ENCODE measurements at places on chromosomes 5 and 9.

DNA sequence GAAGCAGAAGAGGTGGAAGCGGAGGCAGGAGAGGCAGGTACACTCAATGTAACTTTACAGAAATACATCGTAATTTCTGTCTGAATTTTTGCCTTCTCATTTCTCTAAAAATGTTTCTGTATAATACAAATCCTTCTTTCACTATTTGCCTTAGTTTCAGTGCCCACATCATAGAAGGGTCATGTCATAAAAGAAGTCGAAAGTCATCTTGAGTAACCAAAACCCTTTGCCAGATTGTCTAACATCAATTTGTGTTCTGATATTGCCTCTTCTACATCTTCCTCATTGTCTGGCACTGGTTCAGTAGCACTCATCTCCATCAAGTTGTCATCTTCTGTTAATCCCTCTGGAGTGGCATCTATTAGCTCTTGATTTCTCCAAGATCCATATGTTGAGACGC lies 6.2 kb upstream of the CYFIP2 start:
- DNase-seq, result no peak

DNA sequence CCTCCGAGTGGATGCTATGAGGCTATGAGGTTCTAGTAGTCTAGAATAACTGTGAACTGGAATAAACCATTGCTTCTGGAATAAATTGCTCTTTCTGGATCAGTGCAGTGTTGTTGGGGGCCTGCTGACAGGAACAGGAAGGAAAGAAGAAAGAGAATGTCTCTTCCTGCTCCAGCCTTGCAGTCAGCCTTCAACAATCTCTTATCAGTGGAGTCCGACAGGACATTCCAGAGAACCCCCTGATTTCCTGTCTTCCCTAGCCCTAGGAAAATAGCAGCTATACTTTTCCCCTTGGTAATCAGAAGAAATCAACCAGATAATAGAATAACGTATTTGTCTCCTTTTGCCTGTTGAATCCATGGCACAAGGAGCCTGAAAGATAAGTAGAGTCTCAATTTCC lies 55.4 kb downstream of the WDR36 start:
- no peak for DNase-seq

DNA sequence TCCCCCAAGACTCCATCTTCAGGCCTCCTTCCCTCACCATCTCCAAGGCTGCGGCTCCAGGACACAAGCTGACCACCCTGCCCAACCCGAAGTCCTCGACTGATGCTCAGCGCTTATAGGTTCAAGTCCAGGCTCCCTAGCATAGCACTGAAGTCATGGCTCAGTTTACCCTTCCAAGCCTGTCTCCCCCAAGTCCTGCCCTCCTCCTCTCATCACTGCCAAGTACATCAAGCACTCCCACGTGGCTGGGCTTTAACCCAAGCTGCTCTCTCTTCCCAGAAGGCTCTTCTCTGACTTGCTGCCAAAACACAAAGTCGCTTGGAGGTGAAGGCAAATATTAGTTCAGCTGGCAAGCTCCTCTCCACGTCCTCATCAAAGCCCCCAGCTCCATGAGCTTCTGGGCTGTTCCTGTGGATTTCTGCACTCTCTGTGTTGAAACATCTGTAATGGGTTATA lies 22.1 kb upstream of the MARCHF6 start:
- no peak for DNase-seq

GRCh38 chr9:83649080-83649479 lies 26.1 kb downstream of the IDNK start:
- DNase-seq, result peak; percentile 37

DNA sequence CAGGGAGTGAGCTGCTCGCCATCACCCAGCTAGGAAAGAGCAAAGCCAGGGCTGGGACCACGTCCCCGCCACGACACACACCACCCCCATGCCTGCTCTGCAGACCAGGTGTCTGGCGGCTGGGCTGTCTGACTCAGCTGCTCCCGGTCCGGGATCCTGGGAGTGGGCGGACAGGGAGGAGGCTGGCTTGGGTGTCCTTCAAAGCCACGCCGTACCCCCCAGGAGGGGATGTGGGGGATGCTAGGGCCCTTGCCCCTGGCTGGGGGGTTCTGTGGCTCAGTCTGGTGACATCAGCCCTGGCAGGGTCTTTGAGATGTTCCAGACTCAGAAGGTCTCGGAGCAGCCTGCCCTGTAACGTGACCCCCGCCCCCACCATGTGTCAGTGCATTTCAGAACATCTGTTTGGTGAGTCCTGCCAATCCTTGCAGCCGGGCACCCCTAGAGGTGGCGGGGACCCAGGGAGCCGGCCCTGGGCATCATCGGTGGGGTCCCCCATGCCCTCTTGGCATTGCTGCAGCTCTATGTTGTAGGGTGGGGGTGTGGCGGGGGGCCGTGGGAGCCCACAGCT lies 62.3 kb downstream of the HMCN2 start:
- DNase-seq, result no peak

DNA sequence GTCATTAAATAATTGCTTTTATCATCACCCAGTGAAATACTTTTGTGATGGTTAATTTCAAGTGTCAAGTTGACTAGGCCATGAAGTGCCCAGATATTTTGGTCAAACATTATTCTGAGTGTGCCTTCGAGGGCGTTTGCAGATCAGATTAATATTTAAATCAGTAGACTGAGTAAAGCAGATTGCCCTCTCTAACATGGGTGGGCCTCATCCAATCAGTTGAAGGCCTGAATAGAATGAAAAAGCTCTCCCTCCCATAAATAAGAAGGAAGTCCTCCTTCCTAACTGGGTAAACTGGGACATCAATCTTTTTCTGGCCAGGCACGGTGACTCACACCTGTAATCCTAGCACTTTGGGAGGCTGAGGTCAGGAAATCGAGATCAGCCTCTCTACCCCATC lies 12.4 kb upstream of the FGF10 start:
- DNase-seq, result no peak

GRCh38 chr5:178063277-178063676 lies 50.1 kb upstream of the N4BP3 start:
- DNase-seq, result no peak

GRCh38 chr5:147675168-147675567 lies 107.4 kb downstream of the JAKMIP2 start:
- no peak for DNase-seq

DNA sequence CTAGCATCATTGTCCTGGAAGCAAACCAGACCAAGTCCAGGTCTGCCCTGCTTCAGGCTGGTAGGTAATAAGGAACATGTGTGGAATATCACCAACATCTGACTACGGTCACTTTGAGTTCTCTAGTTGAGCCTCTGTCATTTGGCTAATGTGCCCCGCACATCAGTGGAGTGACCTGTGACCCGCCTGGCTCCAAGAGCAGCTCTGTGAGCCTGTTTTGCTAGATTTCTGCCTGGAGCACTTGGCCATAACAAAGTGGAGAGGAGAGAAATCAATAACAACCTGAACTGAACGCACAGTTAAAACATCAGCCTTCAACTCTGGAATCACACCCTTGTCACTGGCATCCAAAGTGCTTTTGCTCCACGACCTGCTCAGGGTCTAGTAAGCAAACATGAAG lies 115.7 kb downstream of the PPP2R2B start:
- no peak for DNase-seq

- no peak for DNase-seq
Measured at GRCh38 chr9:27413511-27414219, 110.4 kb upstream of the IFNK start.

DNA sequence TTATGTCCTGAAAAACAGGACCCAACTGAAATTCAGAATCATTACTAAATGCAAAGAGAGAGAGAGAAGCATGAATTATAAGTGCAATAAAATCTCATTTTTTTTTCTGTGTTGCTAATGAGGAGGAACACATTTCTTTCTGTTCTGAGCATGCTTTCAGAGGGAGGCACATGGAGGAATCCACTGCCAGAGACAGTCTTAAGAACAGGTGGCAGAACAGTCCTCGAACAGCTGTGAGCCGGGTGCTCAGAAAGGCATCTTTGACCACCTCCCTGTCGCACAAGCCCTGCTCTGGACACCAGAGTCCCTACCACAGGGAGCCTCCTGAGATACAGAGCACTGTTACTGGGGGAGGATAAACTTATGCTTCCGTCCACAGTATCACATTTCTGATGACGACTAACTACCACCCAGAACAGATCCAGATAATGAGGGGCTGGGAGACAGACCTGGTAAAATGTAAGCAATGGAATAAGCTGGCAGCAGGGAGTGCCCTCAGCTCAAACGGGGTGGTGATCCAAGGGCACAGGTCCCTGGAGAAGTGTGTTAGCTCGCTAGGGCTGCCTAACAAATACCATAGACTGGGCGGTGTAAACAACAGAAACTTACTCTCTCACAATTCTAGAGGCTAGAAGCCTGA lies 134.0 kb downstream of the SLC1A3 start:
- DNase-seq, result no peak

- DNase-seq, result no peak
Measured at GRCh38 chr9:34507966-34508365, 14.8 kb downstream of the ENHO start.

All from activated CD8-positive, alpha-beta memory T cell treated with anti-CD3 and anti-CD28 coated beads for 48 hours (primary cell).